ENCODE measurements at places on chromosomes 12 and 14.

DNA sequence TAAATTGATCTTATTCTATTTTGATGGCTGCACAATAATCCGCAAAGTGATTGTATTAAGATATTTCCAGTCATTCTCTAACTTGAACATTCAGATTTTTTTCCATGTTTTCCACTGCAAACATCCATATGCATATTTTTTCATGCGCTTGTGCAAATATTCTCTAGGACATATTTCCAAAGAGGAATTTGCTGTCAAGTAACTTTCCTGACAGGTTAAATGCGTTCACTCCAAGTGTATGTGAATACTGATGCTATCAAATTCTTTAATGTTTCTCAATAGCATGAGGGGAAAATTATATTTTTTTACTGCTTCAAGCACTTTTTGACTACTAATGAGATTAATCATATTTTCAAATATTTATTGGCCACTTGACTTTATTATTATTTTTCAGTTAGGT, 135.3 kb upstream of the LGR5 start:
- no peak for DNase-seq

DNA sequence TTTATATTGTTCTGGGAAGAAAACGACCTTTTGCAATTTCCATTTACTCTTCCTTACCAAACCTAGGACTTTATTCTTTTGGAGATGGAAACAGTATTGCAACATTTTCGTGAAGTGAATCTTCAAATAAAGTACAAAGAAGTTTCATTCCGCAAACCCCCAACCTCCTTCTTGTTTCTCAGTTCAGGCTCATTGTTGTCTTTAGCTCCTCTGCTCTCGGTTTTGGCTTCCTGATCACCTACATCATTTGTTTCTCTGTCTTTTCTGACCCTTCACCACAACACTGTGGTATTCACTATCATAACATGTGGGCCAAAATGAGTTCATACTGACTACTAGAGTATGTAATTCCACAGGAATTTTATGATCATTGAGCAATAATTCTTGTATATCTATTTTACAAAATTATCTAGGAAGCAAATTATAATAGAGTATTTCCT, 266.8 kb downstream of the ADAMTS20 start:
- no peak for DNase-seq

- DNase-seq = no peak
Observed at GRCh38 chr14:56787530-56787929, 22.7 kb downstream of the OTX2 start.

DNA sequence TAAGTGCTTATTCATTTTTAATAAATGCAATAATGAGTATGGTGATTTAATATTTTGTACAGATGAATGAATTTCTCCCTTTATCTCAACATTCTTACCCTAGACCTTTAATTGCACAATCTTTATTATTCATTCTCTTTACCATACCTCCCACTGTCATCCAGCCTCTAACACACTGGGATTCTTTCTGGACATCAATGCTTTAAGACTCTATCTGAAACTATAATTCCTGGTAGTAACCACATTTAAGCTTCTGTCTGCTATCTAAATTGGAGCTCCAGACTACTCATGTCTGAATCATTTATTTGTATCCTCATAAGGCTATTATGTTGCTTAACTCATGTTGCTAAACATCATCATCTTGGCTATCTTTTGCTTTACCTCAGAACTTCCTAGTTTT, 270.2 kb downstream of the ALG10B start:
- DNase-seq = no peak

DNA sequence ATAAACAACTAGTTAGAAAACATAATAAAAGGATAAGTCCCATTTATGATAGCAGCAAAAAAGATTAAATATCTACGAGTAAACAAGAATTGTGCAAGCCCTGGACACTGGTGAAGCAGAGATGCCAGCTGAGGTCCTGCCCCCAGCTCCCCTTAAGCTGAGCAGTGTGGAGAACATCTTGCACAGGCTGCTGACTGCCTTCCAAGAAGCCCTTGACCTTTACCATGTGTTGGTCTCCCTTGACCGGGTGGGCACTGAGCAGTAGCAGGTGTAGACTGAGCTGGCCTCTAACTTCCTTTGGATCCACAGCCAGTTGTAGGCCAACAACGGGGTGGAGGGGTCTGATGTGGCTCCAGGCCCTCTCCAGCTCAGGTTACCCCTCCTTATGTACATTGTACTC, 47.7 kb upstream of the PAPLN start:
- no peak for DNase-seq

GRCh38 chr12:128394137-128394536, 127.2 kb downstream of the TMEM132C start:
- no peak for DNase-seq

DNA sequence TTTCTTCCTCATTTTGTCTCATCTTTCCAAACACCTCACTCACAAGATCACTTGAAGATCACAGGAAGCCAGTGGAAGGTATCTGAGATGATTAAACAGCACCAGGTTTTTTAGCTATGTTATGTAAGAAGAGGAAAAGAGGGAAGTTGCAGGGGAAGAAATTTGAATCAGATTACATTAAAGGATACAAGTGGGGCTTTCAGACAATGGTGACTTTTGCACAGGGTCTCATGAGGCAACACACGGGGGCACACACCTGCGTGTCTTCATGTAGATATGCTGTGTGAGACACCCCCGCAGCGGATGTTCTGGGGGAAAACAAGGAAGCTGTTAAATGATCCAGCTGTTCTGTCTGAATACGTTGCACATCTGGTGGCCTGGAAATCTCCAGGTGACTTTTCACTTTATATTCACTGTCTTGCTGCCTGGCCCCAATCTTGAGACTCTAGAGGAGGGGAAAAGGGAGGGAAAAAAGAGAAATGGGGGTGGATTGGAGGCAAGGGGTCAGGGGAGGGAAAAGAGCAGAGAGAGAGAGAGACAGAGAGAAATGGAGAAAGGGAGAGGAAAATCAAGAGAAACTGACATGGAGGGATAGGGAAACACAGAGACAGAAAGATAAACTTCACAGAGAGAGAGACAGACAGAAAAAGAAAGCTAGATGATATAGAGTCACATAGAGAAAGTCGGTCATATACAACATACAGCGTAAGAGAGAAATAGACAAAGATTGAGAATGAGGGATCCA, 36.3 kb upstream of the PPP1CC start:
- DNase-seq = no peak

DNA sequence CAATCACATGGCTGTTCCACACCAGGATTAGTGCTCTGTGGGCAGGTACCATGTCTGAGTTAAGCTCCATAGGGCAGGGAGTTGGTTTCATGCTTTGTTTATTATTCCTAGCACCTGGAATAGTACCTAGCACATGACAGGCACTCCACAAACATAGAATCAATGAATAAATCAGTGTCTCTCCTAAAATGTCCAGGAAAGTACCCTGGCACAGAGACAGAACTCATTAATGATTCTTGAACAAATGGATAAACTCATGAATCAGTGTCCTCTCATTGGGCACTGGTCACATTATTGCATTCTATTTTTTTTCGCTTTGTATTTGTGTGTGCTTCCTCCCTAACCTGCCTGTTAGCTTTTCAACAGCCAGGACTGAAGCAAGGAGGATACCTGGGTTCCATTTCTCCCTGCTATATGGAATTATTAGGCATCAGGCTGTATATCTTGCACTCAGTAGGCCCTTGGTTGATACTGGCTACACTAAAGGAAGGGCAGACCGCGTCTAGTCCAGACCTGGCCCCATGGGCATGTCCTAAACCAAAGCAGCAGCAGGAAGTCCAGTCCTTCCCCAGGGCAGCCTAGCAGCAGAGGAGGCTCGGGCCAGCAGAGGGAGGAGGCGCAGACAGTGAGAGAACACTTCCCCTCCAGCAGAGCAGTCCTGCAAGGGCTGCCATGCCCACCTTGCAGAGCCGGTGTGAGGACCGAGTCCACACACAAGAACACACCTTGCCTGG, 18.4 kb downstream of the HDAC7 start:
- DNase-seq = no peak

GRCh38 chr14:52339262-52339661, 25.1 kb downstream of the PTGER2 start:
- DNase-seq = no peak

GRCh38 chr14:37139710-37140109, 32.7 kb downstream of the SLC25A21 start:
- no peak for DNase-seq

GRCh38 chr12:82835217-82835616, 148.5 kb downstream of the TMTC2 start:
- DNase-seq = no peak

DNA sequence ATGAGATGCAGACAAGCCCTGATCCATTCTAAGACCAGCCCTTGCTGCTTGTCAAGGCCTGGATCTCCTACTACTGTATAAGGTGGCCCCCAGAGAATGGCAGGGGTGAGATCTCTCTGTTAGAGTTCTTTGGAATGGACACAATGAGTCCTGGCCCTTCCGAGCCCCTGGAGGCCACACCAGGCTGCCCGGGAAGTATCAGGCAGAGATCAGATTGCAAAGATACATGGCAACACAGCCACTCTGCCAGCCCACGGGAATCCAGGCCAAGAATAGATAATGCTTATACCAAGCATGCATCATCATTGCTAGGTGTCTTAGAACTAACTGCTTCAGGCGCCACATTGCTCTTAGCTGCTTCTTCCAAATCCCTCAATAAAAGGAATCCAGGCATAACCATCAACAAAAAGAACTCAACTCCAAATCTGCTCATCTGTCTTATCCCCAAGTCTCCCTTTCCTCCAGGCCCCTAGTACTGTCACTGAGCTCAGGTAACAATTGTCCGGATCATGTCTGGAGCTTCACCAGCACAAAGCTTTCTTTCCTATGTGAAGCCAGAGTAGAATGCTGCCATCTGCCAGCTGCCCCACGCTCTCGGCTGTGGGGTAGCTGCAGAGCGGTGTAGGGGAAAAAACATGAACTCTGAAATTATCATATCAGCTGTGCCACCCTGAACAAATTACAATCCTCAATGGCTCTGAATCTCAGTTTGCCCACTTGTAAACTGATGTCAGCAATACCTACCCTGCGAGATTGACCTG, 5.5 kb upstream of the VASH1 start:
- no peak for DNase-seq

DNA sequence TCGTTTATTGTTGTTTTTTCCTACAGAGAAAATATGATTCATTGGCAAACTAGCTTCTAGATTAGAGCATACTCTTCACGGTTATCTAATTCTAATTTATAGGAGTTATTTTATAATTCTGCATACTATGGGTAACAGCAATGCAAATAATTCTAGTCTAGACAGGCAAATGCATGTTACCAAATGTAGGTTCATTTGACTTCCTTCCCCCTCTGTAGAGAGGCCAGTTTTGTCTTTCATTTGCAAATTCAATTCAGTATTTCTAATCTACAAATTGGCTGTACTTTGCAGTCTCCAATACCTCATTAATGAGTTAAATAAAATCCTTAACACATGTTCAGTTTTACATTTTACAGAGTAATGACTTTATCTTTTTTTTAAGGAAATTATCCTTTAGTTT, 4.2 kb downstream of the LGMN start:
- no peak for DNase-seq

- DNase-seq = no peak
Observed at GRCh38 chr12:95881331-95881955, 22.7 kb downstream of the SNRPF start.

- no peak for DNase-seq
Observed at GRCh38 chr12:2751686-2752085, 43.1 kb upstream of the FKBP4 start.

GRCh38 chr12:6328945-6329702, 12.8 kb downstream of the TNFRSF1A start:
- DNase-seq = no peak

DNA sequence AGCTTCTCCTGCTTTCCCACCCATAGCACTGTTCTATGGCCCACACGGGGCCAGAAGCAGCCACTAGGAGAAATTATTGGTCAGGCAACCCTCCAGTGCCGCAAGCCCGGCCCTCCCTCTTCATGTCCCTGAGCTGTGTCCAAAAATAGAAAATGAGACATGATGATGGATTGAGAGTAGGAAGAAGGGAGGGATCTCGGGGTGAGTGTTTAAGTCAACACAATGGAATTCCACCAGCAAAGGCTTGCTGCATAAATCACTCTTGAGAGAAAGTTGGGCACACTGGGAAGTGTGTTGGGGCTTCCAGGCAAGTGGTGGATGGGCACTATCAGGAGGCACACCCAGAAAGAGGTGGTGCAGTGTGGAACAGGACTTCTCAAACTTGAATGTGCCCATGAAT, 94.2 kb downstream of the LLPH start:
- DNase-seq = peak; percentile 33

DNA sequence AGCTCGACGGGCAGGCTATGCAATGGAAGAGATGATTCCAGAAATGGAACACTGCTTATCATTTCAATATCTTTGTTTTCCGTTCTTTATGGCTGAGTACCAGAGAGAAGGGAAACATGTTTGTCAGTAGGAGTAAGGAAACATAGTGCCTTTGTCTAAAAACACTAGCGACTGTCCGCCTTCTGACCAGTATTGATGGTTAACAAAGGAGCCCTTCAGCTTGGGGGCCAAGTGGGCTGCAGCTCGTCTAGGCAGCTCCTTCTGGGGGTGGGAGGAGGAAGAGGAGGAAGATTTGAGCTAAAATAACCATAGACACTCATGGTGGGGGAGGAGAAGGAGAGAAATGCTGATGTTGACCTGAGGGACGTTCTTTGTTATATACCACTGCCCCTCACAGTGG, 15.0 kb downstream of the COQ5 start:
- no peak for DNase-seq

- no peak for DNase-seq
Observed at GRCh38 chr14:100605230-100605629, 18.0 kb upstream of the BEGAIN start.

GRCh38 chr12:43312991-43313505, 239.0 kb downstream of the ADAMTS20 start:
- DNase-seq = no peak

- DNase-seq = no peak
Observed at GRCh38 chr12:2759733-2760132, 35.0 kb upstream of the FKBP4 start.

GRCh38 chr12:50635857-50636256, 128.0 kb upstream of the ATF1 start:
- DNase-seq = no peak

DNA sequence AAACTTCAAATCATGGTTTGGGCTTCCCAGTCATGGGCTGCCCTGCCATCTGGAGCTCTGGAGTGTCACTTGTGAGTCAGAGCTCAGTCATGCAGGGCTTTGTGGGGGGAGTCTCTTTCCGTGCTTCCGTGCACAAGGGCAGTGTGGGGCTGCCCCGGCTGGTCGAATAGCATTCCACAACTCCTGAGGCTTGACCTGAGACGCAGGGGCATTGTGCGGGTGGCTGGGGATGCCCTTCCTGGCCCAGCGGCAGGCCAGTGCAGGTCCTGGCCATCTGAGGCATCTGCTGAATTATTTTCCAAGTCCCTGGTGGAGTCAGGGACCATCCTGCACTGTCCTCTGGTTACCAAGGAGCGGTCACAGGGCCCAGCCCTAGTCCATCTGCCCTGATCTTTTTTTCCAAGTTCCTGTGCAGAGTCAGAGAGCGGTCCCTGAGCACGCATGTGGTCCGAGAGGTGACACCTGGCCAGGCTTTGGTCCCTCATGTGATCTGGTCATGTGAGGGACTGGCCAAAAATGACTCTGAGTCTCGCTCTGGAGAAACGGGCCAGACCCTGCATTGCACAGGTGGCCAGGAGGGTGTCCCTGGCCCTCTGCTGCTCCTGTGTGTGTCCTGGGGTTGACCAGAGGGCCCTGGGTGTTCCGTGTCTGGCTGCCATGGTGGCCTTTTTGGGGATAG, 167.0 kb upstream of the ALG10B start:
- DNase-seq = no peak

- DNase-seq = no peak
Observed at GRCh38 chr12:114627393-114627792, 56.6 kb downstream of the TBX3 start.
